ENCODE measurements at places on chromosomes 16 and 17.

- DNase-seq: no peak
Observed at GRCh38 chr17:60164697-60165096, 14.9 kb downstream of the CA4 start.

- DNase-seq: no peak
Observed at GRCh38 chr16:67039260-67040020, 10.5 kb downstream of the CBFB start.

DNA sequence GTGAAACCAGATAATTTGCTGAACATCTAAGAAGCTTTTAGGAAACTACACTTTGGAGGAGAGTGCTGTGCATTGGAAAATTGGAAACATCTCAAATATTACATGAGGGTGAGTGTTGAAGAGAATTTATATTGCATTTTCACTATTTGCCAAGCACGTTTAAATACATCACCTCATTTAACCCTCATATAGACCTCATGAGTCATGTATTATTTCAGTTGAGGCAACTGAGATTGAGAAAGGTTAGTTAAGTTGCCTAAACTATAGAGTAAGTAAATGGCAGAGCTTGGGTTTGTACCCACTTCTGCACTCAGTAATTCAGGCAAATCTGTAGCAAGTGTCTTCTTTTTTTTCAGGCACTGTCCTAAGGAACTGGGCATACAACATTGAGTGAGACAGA, 3.7 kb upstream of the NLK start:
- DNase-seq: no peak

- DNase-seq: no peak
Observed at GRCh38 chr16:88391144-88391850, 8.5 kb downstream of the ZNF469 start.

GRCh38 chr17:59115474-59115873, 8.8 kb upstream of the TRIM37 start:
- DNase-seq: no peak
